ENCODE measurements at places on chromosomes 12 and 14.

DNA sequence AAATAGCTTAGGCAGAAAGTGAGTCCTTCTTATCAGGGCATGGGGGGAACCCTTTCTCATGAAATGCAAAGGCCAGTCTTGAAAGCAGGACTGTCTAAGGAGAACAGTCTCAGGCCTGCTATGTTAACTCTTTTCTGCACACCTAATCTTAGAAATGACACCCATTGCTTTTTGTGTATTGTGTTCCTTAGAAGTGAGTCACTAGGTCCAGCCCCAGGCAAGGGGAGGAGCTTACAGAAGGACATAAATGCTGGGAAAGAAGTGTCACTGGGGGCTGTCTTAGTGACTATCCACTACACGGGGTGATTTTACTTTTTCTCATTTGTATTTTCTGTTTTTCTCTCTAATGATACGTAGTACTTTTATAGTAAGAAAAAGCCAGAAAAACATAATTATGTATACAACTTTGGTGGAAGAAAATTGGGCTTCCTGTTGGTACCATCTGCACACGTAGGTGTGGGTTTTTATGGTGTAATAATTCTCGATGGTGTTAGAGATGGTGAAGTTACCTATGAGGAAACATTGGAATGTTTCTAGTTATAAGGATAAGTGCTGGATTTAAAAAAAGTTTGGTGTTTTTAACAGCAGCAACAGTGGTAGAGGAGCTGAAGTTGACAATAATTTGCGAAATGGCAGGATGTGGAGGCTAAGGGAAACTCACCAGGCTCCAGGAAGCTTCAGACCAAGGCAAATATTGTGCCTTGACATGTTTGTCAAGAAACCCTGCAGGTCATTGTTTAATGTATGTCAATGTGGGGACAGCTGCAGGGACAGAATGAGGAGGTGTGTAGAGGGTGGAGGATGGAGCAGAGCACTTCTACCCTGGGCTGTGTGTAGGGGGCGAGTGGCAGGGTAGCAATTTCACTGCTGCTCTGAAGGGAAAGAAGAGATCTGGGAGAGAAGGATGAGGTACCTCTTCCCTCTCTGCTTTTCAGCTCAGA is 214.9 kb downstream of the KTN1 start:
- no peak for DNase-seq

- no peak for DNase-seq
Observed at GRCh38 chr14:41521891-41522290, 84.8 kb upstream of the LRFN5 start.

- no peak for DNase-seq
Observed at GRCh38 chr12:47362126-47362705, 282.5 kb upstream of the AMIGO2 start.

DNA sequence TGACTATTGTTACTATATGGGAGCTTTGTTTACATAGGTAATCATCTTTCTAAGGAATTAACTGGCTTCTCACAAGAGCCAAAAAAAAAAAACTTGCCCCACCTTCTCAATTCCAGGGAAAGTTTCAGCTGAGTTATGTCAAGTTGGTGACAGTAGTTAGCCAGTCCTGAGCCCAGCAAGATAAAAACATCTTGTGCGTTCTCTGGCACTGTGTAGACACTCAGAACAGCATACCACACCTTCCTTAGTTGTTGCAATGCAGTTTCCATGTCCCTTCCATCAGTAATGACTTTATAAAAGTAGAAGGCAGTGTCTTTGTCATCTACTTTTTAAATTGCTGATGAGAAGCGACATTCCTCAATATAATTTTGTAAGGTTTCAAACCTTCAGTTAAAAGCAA is 50.2 kb downstream of the PTPN21 start:
- no peak for DNase-seq

- DNase-seq = no peak
Observed at GRCh38 chr14:92902726-92903125, 20.2 kb upstream of the CHGA start.

GRCh38 chr12:131557078-131557709 is 153.7 kb upstream of the SFSWAP start:
- DNase-seq = no peak

Measured in stimulated activated CD8-positive, alpha-beta memory T cell treated with anti-CD3 and anti-CD28 coated beads, Interleukin-15, amount 100 ng/mL, for 48 hours (primary cell).